Nephron progenitor cell (in vitro differentiated cells): ENCODE measurements at places on chromosomes 2 and 18.

GRCh38 chr2:211085056-211085680, 528.8 kb downstream of the CPS1 start:
- DNase-seq, result no peak

DNA sequence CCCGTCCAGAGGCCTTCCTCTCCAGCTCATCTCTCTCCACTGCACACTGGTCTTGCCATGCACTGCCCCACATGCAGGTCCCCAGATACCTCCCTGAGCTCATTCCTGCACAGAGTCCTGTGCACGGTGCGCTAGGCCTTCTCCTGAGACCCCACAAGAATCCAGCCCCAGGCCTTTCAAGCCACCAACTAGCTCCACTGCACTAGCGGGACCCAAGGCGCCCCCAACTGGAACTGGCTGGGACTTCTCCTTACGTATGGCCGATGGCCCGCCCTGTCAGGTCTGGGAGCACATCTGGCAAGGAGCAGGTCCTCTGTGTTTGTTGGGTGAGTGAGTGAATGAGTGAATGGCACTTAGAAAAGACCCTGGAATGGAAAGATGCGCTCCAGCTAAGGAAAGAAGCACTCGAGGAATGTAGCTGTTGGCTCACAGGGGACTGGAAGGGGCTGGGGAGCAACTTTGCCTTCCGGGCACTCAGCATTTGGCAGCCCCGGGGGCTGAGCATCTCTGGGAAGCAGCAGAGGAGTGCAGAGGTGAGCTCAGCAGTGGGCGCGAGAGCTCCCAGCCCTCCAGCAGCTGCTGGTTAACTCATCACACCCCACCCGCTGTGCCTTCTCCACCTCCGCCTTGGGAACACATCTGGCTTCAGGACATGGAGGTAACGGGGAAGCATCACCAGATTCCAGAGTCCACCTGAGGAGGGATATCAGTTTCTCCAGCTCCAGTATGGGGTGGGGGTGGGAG, 223.1 kb downstream of the GLI2 start:
- DNase-seq, result peak; percentile 54

DNA sequence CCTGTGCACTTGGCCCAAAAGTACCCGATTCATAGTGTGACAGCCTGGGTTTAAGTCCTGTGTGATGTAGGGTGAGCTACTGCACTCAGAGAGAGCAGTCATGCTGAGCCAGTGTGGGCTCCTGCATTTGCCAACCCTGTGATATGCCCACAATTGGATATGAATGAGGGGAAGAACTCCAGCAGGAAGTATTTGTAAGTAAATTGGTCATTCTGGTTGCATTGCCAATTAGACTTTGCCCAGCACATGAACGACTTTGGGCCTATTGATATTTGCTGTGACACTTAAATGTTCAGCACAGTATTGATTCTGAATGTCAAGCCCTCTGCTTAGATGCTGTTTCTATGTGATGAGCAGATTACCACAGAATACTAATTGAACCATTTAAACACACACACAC, 570.9 kb downstream of the PIK3C3 start:
- DNase-seq, result no peak

DNA sequence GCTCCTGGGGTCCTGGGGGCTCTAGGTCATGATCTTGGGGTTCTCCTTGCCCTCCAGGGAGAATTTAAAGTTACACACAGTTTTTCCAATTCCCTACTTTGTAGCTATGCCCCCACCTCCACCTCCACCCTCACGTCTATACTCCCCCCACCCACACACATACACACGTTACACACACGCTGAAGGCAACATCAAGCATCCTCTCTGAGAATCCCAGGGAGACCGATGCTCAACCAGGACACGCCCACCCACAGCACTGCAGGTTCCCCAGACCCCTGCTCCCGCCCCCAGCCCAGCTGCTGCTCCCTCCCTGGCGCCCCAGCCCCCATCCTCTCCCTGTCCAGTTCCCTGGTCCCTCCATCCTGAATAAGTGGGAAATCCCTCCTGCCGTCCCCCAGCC, 6.4 kb upstream of the TNS1 start:
- DNase-seq, result peak; percentile 50

DNA sequence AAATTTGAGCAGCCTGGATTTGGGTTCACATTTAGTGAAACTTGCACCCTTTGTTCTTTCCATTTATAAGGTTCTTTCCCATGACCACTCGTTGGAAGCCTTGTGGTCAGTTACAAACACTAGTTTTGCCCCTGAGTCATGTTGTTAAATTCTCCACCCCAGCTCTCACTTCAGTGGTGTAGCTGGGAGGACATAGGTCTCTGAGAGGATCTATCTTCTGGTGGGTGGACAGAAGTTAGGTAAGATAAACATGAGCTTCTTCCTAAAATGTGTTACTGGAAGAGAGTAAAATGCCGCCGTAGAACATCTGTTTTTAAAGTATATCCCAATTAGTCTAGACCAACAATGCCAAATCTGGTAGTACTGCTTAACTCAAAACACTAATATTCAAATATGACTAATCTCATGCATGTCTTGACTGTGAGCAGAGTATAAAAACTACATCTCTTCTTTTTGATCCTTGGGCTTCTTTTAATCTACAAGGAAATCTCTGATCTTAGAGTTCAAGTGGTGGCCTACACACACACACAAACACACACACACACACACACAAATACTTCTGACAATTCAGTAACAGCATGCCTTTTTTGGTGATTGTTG, 162.6 kb upstream of the FN1 start:
- no peak for DNase-seq

DNA sequence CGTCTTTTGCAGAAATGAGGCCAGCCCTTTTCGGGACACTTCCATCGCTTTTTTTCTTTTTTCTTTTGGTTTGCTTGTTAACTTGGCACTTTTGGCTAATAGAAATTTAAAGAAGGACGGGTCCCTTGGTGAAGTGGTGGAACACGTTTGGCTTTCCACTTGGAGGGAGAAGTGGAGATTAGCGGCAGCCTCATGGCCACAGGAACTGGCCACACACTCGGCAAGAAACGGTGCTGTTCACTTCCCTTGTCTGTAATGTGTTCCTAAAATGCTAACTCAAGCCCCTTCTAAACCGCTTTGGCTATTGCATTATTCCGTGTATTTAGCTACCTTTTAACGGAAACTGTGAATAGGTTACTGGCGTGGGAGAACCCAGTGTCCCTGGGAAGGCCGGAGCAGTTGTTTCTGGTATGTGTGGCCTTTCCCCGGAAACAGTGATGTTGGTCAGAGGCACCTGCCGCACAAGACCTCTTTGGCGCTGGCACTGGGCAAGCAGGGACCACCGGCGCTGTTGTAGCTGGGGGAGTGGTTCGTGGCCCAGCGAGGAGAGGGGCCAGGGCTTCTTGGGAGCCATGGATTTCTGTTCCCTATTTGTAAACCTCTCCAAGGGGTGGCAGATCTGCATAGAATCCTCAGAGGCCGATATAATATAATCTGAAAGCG, 981 bp downstream of the RAMP1 start:
- DNase-seq, result no peak

DNA sequence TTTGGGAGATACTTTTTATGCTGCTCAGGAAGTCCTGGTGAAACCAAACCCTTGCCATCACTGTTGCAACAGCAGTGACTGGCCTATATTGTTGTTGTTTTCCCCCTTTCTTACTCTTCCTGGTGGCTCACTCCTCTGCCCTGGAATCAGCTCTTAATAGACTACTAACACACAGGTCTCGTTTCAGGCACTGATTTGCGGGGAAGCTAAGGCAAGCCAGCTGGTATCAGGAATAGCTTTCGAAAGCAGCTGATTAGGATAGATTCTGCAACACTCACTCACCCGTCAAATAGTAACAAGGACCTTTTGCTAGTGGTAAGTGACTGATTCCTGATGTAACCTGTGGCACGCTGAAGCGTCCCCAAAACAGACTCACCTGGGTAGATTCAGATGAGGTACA, 360.4 kb downstream of the PLCL1 start:
- DNase-seq, result no peak

GRCh38 chr2:160336105-160336504, 136.0 kb upstream of the ITGB6 start:
- DNase-seq, result no peak

- peak; percentile 2 for DNase-seq
These were observed 39.4 kb upstream of the RND3 start for GRCh38 chr2:150526827-150527226.

- DNase-seq, result no peak
These were observed 336 bp upstream of the DDX1 start for GRCh38 chr2:15591373-15591691.

DNA sequence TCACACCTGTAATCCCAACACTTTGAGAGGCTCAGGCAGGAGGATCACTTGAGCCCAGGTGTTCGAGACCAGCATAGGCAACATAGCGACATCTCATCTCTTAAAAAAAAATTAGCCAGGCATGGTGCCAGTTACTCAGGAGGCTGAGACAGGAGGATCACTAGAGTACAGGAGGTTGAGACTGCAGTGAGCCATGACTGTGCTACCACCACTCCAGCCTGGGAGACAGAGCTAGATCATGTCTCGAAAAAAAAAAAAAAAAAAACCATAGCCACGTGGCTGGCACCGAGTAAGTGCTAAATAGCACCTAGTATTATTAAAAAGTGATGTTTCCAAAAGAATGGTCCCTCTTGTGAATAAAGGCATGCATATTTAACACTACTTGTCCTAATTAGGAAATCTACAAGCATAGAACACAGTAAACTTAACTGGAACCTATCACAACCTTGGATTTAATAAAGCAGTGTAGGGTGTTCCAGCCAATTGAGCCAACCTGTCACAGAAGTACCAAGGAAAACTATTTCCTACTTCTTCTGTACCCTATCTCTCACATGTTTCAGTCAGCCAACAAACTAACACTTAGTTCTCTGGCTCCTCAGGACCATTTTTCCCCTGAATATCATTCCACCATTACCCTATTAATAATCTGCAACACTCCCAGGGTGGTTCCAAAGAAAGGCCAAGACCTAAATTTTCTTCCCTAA, 8.8 kb downstream of the RAB1A start:
- DNase-seq, result no peak

DNA sequence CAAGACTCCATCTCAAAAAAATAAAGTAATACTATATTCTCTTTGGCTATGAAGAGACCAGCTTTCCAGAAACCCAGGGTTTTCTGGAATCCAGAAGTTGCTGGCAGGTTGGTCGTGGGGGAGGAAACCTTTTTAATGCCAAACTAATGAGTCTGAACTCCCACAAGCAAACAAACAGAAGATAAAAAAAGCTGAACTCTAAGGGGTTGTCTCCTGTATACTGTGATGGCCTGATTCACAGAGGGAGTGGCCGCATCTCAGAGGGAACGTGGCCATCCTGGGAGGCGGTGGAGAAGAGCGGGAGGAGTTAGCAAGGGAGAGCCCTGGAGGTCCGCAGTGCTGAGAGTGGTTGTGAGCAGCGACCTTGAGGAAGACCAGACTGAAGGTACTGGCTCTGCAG, 36.1 kb downstream of the LIMS1 start:
- no peak for DNase-seq

DNA sequence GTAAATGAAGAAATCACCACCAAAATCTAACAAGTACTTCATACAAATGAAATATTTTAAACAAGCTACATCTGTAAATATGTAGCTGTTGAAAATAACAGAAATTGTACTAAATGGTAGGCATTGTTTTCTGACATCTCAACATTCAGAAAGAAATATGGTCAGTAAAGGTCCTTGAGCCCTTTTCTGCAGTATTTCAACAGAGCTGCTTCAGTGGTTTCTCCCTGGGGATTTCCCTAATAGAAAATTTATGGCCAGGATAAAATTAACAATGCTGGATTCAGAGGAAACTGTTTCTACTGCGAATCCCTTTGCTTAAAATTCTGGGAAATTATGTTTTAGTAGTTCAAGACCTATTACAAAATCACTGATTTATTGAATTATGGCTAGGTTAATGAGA, 256.6 kb downstream of the PIEZO2 start:
- DNase-seq, result peak; percentile 14

DNA sequence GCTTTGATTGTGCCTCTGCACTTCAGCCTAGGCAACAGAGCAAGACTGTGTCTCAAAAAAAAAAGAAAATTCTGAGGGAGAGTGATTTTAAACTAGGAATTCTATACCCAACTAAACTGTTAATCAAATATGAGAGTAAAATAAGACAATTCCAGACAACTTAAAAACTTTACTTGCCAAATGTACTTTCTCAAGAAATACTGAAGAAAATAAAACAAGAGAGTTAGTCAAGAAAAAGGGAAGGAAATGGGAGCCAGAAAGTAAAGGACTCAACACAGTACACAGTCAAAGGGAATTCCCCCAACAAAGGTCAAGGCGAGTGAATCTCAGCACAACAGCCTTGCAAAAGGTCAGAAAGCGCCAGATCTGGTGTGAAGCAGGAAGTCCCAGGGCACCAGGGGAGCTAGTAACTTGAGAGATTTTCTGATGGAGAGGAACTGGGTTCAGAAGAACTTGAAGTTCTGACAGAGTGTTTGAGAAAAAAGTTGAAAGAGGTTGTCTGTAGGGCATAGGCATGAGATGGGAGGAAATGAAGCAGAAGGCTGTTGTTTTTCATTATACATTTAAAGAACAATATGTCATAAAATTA, 22.6 kb upstream of the TBC1D8 start:
- DNase-seq, result no peak

GRCh38 chr2:199811346-199811745, 39.6 kb downstream of the FTCDNL1 start:
- DNase-seq, result no peak

GRCh38 chr2:65054749-65055421, 1.3 kb upstream of the CEP68 start:
- DNase-seq, result no peak
